ENCODE measurements at places on chromosomes 3 and 15.

DNA sequence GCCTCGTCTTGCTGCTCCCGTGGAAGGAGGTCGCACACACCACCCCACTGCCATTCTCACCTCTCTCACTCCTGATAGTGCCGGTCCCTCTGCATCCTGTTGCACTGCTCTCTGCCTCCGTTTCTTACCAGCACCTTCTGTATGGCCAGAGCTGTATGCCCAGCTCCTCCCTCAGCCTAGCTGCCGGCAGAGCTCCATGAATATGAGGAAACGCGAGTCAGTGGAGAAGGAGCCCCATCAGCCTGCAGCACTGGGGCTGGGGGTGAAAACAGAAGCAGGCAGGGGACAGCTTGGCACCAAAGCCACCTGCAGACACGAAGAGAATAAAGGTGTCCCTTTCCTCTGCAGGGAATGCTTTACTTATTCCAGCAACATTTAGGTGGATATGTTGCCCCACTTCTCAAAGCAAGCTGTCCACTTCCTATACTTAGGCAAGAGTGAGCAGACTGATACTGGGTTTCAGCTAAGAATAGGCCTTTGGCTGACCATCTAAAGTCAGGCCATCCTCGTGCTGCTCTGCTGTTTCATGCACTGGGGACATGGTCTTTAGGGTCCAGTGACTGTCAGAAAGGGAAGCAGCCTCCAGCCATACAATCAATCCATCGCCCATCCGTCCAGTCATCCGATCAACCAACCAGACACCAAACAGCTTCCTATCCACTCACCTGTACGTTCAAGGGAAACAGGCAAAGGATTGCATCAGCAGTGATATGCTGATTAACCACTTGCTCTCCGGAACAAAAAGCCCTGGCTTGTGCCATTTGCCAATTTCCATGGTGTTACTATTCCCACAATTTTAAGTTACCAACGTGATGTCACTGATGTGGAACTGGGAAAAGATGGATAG, 222.7 kb downstream of the XXYLT1 start:
- ATAC-seq = no peak

GRCh38 chr3:196627918-196628231, 11.6 kb upstream of the NRROS start:
- no peak for ATAC-seq

GRCh38 chr15:59548501-59549226, 62.9 kb upstream of the GCNT3 start:
- ATAC-seq = no peak

- ATAC-seq = no peak
Observed at GRCh38 chr15:62124176-62124972, 40.7 kb downstream of the C2CD4B start.

DNA sequence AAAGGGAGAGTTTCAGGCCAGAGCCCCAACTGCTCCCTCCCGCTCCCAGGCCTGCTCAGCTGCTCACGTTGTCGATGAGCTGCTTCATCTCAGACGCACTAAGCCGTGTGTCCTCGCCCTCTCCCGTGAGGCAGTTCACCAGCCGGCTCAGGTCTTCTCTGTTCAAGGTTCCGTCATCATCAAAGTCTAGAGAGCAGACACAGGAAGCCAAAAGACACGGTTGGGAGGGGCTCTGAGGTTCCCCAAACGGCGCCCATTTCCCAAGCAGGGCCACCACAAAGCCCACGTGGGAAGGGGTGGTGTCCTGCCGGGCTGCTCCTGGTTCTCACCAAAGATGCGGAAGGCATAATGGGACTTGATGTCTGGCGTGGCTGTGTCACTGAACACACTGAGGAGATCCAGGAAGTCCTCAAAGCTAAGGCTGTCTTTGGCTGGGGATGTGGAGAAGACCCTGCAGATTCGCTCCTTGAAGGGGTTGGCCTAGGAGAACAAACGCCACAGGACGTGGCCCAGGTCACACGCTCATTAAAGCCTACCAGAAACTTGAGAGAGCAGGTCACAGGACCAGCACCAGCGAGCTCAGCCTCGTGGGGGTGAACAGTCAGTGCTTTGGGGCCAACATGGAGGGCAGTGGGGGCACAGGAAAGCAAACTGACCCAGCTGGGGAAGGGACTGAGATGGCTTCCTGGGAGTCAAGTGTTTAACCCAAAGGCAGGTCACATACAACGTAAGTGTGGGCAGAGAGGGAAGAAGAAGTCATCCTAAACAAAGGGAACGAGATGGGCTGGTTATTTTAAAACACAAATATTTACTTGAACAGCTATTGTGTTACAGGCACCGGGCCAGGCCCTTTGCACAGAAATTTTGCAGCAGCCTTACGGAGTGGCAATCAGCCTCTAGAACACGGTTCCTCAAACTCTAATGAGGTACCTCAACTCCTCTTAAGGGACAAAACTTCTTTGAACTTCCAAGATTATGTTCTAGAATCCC, 2.4 kb downstream of the CIB1 start:
- peak; percentile 50 for ATAC-seq

GRCh38 chr3:78825118-78825857, 942.5 kb downstream of the ROBO1 start:
- no peak for ATAC-seq

GRCh38 chr3:46516521-46516920, 18.7 kb downstream of the RTP3 start:
- no peak for ATAC-seq

GRCh38 chr3:33299395-33300081, 22.3 kb downstream of the FBXL2 start:
- ATAC-seq = no peak

DNA sequence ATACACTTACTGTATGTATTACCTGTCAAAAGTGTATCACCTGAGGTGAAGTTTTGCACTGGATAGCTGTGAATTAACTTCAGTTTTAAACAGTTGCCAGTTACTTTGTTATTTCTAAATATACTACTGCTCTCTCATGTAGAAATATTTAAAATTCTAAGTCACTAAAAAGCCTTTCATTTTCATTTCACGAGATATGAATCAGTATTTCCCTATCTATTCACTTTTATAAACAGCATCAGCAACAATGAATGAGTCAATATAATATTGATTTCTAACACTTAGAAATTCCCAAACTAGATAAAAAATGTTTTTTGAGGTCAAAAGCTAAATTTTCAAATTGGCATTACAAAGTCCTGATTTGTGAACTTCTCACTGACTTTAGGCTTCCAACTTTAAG, 32.6 kb downstream of the UBE3A start:
- ATAC-seq = no peak

DNA sequence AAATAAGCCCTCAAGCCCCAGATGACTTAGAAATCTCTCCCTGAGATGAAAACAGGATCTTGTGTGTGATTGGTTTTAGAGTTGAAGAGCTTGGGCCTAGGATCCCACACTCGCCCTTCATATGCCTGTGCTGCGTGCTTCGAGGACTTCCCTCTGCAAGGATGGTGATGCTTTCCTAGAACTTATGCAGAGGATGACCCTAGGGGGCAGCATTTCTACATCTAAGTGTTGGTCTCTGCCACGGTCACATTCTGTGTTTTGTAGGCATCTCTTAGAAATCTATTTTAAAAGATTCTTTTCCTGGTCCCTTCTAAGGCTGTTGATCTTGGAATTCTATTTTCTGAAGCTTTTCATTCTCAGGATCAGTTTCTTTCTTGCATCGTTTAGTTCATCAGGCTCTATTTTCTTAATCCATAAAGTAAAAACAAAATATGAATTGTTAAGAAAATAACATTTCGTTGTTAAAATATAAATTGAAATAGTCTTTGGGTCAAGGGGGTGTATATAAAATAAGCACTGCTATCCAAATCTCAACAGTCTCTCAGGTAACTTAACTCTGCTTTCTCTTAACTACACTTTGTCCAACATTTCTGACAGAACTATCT, 45.7 kb downstream of the WDR76 start:
- ATAC-seq = no peak

DNA sequence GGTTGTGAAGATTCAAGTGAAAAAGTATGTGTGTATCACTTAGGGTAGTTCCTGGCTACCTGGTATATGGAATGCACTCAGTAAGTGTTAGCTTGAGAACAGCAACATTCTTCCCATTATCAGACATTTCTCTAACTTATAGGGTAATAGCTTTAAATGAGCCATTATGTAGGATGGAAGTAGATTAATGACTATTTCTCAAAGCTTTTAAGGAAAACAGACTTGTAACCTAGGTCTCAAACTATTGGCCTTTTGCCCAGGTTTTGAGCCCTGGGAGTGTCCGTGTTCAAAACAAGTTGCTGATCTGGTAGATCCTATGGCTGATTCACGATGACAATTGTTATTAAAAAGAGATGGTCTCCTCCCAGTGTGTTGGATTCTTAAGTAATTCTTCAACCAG, 129.1 kb upstream of the UMPS start:
- ATAC-seq = no peak

DNA sequence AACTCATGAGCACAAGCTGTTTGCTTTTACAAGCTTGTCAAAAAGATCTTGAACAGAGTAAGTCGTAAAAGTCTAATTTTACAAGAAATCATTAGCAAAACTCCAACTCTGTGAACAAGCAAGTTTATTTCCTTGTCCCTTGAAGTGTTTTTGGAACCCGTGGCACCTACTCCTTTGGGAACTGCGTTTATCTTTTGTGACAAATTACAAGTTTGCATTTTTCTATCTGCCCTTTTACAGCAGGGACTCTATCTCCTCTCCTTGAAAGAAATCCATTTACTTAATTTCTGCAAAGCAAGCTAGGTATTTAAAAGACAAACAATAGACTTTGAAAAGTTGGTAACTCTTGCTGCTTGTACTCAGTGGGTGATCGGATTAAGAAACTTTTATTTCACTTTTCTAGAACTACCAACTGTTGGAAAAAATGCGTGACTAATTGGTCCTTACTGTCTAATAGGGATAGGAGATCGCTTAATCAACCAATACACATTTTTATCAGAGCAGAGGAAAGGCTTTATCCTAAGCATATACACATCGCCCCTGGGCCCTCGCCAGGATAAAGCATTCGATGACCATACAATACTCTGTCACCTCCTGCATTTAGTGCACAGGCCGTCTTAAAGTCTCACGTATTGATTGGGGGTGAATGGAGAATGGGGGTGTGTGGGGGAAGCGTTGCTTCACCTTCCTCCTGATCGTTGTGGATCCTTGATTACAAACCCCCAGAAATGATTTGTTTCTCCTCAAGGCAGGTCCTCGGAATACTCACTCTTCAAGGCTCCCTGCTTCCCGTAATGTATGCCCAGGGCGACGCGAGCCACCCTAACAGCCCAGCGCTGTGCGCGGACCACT, 1.7 kb downstream of the PRTG start:
- no peak for ATAC-seq

GRCh38 chr3:1527786-1528185, 435.0 kb downstream of the CNTN6 start:
- no peak for ATAC-seq

- no peak for ATAC-seq
Observed at GRCh38 chr3:65568497-65568896, 470.2 kb downstream of the MAGI1 start.

DNA sequence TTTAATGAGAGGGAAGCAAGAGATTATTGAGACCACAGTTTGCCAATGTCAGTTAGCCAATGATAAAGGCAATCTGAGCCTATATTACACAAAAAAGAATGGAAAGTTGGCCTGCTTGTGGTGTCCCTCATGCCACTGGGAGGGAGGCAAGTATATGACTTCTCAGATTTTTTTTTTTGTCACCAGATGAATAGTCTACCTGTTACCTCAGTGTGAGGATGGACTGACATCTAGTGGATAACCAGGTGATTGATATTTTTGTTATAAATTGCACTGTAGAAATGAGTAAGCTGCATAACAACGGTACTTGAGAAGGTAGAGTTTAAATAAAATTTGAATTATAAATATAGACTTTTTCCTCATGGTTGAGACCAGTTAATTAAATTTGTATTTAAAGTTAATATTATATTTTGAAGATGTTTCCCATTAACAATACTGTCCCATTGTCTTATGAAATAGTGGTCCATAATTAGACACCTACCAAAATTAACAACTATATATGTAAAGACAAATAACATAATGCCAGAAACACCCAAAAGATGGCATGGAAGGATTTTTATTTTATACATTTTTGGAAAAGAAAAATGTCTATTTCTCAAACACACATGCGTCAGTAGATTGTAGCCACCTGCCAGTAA, 237.8 kb upstream of the GADL1 start:
- ATAC-seq = peak; percentile 48

DNA sequence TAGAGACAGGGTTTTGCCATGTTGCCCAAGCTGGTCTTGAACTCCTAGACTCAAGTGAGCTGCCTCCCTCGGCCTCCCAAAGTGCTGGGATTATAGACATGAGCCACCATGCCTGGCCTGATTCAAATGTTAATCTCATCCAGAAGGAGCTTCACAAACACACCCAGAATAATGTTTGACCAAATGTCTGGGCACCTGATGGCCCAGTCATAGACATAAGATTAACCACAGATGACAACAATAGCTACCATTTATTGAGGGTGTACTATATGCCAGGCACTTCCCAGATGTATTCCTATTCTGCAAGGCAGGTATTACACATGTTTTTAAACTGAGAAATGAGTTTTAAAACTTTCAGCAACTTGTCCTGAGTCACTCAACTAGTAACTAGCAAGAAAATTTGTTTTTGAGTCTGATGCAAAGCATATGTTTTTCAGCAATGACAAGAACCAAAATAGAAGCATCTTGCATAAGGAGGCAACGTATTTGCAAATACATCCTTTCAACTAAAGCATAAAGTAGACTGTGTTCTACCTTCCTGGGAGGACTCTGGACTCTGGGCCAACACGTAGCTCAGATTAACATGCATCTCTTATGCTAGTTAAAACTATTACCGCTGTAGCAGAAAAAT, 8.1 kb upstream of the SPG21 start:
- no peak for ATAC-seq

DNA sequence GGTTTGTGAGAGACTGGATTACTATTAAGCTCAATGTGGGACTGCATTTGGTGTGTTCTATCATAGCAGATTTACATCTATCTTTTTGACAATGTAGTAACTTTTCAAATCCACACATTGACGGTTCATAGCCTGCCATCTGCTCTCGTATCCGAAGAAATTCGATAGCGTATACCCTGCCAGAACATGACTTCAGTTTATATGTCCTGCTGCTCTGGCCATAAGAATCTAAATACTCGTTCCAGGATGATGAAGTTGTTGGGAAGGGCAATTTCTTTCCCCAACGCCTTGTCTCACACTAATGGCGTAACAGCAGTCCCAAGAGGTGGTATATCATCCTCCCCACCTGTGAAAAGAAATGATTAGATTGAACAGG, 180.0 kb downstream of the LSAMP start:
- ATAC-seq = no peak

DNA sequence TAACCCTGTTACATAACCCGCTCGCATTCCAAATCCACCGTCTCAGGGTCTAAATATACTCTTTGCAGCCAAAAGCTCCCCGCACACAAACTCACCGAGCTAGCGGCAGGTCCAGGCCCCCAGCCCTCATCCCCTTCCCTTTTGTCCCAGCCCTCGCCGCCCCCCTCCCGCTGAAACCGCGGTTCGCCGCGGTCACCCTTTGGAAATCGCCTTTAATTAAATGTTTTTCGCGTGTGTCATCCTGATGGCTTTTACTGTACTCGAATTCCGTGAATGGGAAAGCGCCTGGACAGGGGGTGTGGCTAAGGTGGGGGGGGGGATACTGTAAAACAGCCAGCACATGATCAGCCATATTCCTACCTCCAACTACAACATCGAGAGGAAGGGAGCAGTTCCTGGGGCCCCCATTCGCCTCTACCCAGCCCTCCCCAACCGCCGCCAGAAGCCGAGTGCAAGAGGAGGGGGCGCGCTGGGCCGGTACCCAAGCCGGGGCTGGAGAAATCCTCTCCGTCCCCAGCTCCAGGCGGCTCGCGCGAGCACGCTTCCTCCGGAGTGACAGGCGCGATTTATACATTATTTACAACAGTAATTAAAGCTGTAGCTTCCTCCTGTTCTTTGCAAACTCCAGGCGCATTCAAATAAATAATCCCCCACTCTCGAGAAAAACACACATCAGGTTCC, 1.7 kb downstream of the RORA start:
- ATAC-seq = no peak
